ENCODE measurements at places on chromosomes 7 and 10.
A peak's percentile ranks its signal among the peaks of the same experiment; 100 is the strongest.

DNA sequence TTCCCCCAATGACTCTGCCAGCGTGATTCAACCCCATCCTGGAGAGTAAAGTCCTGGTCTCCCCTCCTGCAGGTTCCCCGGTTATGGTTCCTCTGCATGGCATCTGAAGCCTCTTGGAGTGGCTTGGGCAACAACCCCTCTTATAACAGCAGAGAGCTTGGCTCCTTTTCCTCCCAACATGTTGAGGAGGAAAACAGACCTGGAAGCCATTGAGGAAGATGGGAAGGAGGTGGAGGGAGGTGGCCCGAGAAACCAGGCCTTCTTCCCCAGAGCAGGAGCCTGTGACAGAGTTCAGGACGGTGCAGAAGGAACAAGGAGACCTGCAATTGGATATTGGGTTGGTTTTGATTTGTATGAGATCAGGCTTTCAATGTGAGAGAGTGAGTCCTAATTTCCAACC, 184.0 kb upstream of the ADCY1 start:
- DNase-seq = no peak

GRCh38 chr7:39088730-39089593, 111.3 kb downstream of the POU6F2 start:
- no peak for DNase-seq

DNA sequence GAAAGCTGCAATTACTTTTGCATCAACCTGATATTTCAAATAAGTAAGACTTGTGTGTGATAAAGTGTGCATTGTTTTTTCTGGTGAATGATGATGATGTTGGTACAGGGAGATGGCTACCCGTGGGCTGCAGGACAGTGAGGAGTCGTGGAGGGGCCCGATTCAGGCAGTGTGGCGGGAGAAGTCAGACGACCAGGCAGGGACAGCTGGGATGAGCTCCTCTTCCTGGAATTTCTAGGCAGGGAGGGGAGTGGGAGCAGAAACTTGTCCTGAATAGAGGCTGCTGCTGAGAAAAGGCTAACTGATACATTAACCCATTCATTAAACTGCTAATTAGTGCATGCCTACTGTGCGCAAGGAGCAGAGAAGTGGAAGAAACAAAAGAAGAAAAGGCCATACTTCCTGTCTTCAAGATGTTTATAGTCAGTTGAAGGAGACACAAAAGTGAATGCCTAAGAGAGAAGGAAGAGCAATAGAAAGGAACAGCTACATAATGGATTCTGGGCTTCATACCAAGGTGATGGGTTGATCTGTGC, 9.3 kb upstream of the GATAD1 start:
- no peak for DNase-seq

GRCh38 chr10:131095313-131095580, 216.3 kb downstream of the TCERG1L start:
- no peak for DNase-seq

- no peak for DNase-seq
These were observed 44.8 kb upstream of the EMX2 start for GRCh38 chr10:117497736-117498135.

DNA sequence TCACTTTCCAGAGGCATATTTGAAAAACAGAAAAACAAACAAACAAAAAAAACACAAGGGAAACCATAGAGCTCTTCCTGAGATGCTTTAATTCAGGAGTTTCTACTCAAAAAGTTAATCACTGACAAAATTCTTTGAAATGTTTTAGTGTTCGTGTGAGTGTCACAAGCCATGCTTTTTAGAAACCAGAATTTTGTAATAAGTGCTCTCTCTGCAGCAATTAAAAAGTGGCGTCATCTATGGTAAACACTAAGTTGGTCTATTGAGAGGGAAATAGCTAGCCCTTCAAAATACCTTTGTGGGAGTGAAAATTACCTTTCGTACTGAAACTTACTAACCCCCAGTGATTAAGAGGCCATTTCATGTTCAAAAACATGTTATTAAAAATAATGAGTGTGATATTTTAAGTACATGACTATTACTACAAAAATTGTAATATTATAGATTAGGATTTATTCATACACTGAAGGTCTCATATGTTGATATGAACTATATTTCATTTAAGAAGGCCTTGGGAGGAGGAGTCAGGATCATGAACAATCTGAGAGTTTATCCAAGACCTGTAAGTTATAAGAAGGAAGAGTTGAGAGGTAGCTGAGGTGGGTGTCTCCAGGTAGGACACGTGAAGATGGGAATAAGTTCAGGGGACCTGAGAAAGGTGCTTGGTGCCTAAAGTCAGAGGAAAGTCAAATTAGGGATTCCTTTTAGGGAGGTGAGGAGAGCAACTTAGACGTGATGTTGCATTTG, 94.6 kb downstream of the PPP1R9A start:
- no peak for DNase-seq

DNA sequence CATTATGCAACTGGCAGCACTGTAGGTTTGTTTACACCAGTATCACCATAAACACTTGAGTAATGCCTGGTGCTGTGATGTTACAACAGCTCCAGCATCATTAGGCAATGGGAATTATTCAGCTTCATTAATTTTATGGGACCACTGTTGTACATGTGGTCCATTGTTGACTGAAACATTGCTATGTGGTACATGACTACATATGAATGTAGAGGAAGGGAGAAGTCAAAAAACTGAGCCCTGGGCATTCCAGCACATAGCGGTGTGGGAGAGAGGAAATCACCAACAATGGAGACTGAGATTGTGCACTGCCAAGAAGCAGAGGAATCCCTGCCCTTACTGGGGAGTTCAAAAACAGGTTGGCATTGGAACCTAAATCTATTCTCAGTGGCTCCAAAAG, 89.0 kb downstream of the TRIM24 start:
- no peak for DNase-seq

DNA sequence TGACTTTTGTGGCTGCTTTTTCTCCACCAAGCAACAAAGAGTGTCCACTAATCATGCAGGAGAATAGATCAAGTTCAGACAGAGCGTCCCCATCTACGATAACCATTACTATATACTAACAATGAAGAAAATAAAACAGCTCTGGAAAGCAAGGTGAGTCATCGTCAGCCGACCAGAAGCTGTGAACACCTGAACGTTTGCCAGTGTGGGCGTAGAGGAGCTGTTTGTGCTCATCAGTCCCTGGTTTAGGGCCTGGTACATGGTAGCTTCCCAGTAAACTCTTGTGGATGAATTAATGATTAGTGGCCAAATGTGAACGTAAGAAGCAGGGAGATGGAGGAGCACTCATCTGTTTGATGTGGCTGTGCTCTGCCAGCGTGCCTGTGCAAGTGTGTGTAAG, 180.7 kb downstream of the EVX1 start:
- no peak for DNase-seq

DNA sequence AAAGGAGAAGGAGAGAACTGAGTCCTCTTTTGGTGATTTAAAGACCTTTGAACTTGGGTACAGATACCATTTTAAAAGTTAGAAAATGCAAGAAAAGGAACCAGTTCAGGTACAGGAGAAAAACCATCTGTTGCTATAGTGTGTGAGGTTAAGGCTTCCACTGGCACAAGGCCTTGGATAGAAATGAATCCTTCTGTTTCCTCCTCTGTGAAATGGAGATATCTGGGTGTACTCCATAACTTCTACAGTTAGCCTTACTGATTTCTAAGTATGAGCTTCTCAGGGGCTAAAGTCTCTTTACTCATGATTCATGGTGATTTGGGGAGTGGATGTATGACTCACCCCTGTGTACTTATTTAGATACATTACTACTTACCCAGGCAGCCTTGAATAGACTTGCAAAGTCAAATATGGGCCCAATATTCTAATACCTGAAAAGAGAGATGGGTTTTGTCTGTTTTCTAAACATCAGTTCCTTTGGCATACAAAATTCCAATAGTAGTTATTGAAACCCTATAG, 117.2 kb upstream of the ADO start:
- no peak for DNase-seq

DNA sequence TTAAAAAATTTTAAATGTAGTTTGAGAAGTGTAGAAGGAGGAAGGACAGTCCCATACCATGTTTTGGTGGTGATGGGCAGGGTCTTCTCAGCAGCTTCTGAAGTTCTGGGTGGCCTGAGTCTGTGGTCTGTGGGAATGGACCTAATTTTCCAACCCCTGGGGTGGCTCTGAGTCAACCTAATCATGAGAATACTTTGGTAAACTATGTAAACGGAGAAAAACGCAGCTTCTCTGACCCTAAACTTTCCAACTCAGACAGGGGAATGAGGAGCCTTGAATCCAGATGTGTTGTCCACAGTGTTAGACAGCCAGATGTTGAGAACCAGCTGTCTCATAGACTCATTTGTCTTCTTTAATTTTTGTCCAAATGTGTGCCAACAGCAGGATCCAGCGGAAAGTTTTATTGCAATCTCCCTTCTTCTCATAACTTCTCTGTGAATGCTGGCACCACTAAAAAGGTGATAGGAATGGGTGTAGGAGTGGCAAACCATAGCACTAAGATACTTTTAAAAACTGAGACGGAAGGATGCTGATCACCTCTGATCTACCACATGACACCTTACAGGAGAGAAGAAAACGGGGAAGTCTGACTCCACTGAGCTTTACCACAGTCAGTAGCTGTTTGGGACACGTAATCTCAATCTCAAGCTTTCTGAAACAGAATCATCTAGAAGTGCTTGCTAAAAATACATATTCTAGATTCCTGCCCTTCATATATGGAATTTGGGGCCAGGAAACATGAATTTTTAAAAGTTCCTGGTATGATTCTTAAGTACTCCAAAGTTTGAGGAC, 90.5 kb upstream of the PHYHIPL start:
- no peak for DNase-seq

DNA sequence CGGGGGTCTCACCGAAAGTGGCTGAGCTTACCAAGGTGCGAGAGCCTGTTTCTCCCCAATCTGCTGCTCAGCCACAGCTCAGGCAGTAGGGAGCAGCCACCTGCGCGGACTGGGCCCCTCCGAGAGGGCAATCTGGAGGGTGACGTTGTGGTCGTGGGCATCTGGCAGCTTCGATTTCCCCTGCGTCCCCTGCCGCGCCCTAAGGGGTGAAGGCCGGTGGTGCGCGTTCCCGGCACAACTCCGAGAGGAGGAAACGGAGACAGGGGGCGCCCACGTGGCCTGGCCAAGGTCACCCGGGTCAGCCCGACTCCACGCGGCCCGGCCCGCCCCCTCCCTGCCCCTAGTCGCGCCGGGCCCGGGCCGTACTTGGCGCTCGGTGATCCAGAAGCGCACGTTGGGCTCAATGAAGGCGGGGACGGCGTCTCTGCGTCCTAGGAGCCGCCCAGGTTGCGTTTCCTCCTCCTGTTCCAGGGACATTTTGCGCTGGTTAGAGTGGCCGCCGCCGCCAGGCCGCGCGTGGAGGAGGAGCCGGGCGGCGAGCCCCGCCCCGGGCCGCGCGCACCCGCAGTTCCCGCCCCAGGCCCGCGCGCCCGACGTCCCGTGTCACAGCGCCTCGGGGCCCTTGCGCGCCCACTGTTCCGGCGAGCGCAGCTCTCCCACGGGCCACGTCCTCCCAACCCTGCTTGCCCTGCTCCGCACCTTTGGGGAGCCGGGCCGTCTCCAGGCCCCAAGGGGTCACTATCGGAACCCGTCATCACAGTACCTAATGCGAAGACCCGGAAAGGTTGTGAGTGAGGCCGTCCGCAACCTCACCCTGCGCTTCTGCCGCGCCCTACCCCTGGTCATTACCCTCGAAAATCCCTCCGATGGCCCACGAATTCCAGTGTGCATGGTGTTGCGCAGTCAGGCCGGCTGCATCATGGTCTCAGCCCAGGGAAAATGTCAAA, at the start of gene SFXN4:
SFXN4 (minus strand) TSS at position 544 of the 947 bp plus-strand sequence; CDS start at position 477, 67 bp downstream.
- DNase-seq = no peak

DNA sequence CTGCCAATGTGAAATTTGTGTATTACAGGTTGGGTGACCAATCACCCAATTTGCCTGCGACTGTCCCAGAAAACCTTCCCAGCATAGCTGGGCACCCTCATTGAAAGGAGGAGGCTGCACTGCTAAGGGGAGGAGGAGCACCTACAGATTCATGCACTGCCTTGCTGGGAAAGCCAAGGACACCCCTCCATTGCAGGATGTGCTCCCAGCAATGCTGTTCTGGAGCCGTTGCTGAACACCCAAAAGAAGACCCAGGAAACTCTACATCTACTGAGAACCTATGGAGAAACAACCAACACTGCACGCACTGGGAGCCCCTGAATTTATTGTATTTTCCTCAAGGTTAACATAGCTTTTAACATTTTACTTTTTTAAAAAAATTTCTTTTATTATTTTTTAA, 238.2 kb upstream of the GRB10 start:
- DNase-seq = no peak

DNA sequence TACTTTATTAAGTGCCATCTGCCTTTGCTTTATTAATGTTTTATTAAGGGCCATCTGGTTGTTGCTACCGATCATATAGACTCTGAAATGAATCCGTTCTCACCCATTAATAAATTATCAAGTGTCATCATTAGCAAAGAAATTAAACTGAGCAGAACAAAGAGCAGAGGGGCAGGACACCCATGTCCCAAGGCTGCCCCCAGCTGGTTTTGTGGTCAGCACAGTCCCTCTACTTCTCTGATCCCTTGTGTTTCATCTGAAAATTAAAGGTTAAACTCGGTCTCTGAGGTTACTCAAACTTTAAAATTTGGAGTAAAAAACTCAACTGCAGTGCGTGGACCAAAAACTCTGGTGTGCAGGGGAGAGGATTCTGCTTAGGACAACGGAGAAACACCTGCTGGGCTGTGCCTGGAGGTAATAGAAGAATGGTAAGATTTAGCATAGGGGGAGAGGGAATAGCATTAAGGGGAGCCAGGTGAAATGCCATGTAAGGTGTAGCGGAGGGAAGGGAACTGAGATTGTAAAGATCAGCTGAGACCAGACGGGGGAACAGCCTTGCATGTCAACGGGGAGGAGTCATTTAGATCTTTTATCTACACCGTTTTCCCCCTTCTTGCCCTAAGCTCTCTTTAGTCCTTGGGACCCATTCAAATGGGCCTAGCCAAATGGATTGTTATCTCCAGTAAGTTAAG, 10.8 kb upstream of the GSDME start:
- no peak for DNase-seq

- DNase-seq = peak; percentile 40
These were observed 59.8 kb upstream of the CHST15 start for GRCh38 chr10:124153023-124153826.

- DNase-seq = no peak
These were observed 74.5 kb downstream of the ZNF22 start for GRCh38 chr10:45075216-45075615.

GRCh38 chr10:65945061-65945460, 980.8 kb upstream of the LRRTM3 start:
- no peak for DNase-seq

GRCh38 chr7:81327468-81328266, 408.8 kb upstream of the SEMA3C start:
- no peak for DNase-seq

- no peak for DNase-seq
These were observed 511 bp upstream of the NRP1 start for GRCh38 chr10:33334805-33335550.

GRCh38 chr10:66862687-66863258, 63.1 kb upstream of the LRRTM3 start:
- no peak for DNase-seq

DNA sequence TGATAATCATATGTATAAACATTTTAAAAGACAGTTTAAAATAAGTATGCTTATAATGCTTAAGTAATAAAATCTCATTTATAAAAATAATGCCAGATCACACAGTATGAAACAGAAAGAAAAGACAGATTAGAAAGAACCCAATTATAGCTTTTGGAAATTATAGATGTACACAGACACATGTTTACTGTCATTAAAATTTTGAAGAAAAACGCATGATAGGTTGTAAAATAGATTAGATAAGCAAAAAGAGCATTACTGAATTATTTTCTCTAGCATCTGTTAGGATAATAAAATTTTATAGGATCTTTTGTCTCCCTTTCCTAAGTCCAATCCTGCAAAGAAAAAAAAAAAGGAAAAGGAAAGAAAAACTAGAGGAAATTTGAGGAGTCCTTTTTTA, 1107.3 kb upstream of the LRRN3 start:
- DNase-seq = no peak

GRCh38 chr7:116709336-116709735, 37.3 kb downstream of the MET start:
- DNase-seq = no peak

Measured in NCI-H187 treated with DMSO at 0.1 percent for 48 hours (cell line).